ENCODE measurements at places on chromosomes 2 and 18.

DNA sequence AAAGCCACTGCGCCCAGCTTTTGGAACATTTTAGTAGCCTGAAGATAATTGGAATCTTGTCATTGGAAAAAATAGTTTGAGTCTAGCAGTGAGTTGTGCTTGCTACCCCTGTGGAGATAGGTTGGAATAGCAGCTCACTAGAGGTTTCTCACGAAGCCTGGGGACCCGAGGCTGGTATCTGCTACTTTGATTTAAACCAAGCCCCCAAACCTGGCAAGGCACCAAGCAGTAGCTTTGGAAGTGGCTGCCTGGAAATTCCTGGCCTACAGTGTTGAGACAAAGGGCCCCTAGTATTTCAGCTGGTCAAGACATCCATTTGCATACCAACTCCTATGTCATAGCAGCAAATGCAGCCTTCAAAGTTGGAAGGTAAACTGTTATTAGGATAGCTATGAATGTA lies 42.1 kb downstream of the NOP58 start:
- no peak for DNase-seq

GRCh38 chr2:203583701-203584100 lies 48.6 kb upstream of the RAPH1 start:
- DNase-seq = no peak

DNA sequence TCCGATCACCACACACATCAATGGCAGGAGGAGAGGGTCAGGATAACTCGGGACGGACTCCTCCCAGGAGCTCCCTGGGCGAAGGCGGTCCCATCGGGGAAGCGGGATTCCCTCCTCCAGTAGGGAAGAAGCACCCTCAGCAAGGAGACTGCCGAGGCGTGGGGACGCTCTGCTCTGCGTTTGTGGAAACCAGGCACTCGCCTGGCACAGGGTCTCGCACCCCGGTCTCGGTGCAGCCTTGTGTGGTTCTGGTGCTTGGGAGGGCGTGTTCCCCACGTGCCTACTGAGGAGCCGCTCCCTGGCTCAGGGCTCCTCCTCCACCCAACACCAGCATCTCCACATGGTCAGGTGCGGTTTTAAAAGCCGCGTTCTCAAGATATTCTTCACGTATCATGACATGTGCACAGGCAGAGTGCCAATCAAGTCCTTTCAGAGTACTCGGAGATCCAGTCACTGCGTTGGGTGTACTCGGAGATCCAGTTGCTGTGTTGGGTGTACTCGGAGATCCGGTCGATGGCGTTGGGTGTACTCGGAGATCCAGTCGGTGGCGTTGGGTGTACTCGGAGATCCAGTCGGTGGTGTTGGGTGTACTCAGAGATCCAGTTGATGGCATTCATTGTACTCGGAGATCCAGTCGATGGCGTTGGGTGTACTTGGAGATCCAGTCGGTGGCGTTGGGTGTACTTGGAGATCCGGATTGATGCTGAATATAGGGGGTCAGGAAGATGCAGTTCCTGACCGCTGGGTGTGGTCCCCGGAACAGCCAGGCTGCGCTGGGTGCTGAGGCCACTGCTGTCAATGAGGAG lies 117.5 kb downstream of the RTP5 start:
- no peak for DNase-seq

DNA sequence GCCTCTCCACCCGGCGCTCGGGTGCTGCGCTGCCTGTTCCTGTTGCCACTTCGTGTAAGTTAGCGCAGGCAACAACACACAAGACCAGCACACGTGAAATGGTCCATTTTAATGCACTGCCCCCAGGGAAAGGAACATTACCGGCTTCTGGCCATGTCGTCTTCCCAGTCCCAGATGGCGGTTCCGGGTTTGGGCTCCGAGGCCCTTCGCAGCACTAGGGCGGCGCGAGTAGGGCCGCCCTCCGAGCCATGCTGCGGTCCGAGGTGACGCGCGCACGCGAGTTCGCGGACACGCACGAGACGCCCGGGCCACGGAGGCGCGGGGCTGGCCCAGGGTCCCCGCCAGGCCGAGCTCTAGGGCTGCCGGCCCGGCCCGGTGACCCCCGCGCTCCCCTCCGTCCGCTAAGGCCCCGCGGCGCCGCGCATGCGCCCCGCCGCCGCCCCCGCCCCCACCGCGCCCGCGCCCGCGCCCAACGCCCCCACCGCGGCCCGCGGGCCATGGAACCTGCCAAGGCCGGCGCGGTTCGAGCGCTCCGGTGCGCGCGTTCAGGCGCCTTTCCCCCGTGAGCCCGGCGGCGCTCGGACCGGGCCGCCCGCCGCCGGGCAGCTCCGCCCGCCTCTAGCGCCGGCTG lies 367 bp upstream of the ZNF236 start:
- DNase-seq = peak; percentile 50

DNA sequence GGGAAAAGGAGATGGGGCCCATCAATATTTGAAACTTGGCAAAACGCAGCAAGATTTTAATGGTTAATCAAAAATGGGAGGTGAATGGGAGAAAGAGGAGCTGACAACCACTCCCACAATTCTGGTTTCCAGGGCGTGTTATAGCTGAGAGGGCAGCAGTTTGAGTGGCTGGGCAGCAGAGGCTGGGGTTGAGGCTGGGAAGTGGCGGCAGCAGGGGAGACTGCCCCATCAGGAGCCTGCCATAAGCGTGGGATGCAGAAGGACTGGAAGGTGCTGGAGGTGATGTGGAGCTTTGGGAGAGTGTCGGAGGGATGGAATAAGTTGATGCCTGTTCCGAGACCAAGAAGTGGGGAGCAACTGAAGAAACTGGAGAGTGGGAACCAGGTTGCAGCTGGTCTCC lies 48.9 kb upstream of the SH3RF3 start:
- DNase-seq = no peak

- no peak for DNase-seq
Measured at GRCh38 chr18:8208716-8209115, 400.5 kb upstream of the RAB12 start.

GRCh38 chr18:45783097-45784075 lies 42.1 kb upstream of the SIGLEC15 start:
- no peak for DNase-seq

- DNase-seq = no peak
Measured at GRCh38 chr18:57095884-57096283, 51.0 kb upstream of the BOD1L2 start.

- no peak for DNase-seq
Measured at GRCh38 chr18:74834424-74835309, 237.0 kb downstream of the ZNF407 start.

GRCh38 chr18:45528712-45529336 lies 86.5 kb upstream of the SLC14A2 start:
- DNase-seq = no peak

DNA sequence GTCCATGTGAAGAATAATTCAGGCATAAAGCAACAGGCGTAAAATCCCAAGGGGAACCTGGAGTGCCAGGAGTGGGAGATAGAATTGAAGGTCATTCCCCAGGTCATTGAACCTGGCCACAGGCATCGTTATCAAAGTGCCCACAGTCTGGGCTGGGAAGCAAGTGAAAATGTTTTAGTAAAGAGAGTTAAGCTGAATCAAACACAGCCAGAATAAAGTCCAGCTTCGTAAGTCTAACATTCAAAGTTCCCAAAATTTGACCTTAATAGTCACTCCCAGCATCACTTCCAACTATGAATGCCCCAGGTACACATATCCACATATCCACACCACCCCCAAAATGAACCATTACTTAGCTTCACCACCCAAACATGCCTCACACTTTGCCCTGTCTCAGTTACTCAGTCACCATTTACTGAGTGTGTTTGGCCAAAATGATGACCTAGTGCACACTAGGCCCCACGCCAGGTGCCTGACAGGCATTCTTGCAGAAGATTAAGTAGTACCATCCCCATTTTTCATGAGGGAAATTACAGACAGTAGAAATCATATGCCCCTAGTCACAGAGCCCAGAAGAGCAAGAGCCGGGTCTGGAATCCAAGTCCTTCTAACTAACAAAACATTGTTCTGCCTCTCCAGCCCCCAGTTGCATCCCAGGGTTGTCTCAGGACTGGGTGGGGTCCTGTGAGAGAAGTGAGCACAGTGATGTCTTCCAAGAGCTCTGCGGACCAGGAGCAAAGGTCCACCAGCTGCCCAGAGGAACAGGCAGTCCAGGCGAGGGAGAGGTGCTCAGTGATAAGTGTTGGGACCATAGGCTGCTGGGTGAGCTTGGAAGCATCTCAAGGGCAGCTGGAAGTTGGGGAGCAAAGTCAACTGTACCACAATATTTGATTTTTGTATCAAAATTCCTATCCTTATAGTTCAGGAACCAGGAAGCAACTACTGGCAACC lies 65.2 kb upstream of the MYCN start:
- no peak for DNase-seq

DNA sequence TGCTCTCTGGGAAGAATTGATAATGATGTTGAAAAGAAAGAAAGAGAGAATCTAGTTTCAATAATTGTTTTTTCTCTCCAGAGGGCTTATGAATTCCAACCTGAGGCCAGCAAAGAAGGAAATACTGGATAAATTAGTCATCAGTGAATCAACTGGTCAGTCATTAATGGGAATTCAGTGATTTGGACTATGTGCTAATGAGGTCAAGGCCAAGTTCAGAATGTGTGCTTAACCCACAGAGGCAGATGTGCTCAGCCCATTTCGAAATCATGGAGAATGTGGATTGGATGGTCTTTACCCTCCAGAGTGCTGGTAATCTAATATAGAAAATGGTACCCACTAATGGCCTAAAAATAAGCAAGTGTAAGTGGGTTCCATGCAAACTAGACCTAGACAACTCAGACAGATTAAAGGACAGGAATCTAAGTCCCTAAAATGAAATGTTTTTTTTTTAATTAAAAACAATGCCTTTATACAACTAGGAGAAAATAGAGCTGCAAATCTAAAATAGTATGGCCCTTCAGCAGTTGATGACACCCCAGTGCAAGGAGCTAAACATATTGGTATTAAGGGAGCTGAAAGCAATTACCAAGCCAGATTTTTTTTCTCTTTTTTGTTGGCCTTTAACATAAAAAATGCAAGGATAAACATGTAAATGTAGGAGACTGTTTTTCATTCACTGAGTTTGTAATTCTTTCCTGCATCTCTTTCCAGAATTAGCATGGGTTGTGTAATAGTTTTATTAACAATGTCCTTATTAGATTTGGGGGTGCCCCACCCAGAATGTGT lies 296.9 kb downstream of the SATB2 start:
- no peak for DNase-seq

GRCh38 chr2:224377751-224378700 lies 23.9 kb downstream of the FAM124B start:
- no peak for DNase-seq

DNA sequence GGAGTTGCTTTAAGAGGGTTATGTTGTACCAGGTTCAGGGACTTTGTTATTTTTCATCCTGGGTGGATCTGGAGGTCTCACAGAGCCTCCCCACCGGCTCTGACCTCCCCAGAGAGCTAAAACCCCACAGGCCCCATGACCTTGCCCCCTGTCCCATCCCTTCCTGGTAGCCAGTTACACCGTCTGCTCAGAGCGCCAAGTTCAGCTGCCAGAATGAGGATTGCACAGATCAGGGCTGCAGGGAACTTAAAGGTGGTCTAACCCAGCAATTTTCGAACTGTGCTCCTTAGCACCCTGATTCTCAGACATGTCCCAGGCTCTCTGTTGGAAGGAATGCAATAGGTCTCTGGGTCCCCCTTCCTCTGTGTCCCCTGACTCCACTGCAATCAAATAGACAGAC lies 32.1 kb downstream of the ATOH8 start:
- DNase-seq = no peak

DNA sequence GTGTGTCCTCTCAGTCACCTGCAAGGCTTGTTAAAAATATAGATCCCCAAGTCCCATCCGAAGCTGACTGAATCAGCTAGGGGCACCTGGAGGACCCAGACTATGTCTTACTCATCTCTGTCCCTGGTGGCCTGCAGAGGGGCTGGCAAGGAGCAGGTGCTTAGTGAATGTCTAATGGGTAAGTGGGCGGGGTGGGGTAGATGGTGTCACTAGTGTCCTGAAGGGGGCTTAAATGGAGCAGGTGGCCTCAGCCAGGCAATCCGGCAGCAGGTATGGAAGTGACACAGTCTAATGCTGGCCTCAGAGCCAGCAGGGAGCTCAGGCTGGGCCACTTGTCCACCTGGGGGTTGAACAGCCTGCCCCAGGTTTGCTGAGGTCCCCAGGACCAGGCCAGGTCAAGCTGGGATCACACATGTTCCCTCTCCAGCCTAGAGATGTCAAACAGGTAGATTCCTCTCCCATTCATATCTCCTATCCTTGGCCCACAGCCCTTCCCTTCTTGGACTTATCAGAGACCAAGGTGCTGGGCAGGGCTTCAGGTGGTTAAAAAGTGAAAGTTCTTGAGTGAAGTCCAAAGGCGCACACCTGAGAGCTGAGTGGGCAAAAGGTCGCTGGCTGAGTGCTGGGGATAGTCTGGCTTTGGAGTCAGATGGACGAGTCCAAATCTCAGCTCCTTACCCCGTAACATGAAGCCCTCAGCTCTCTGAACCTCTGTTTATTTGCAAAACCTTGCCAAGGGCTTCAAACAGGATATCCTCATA lies 1.7 kb downstream of the STEAP3 start:
- no peak for DNase-seq

DNA sequence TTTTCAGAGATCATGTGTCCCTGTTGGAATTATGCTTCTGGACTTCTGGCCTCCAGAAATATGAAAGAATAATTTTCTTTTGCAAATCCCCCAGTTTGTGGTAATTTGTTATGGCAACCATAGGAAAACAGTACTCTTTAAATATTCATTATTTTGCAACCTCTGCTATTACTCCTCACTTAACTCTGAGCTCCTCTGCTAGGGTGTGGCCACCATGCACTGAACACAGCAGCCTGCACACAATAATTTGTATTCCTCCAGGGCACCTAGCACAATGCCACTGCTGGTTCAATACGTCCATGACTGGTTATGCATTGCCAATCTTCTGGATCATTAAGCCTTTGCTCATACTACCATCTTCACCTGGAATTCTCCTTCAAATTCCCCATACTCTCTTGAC lies 232.0 kb downstream of the CNTNAP5 start:
- no peak for DNase-seq

- no peak for DNase-seq
Measured at GRCh38 chr2:239443666-239444567, 43.1 kb upstream of the HDAC4 start.

DNA sequence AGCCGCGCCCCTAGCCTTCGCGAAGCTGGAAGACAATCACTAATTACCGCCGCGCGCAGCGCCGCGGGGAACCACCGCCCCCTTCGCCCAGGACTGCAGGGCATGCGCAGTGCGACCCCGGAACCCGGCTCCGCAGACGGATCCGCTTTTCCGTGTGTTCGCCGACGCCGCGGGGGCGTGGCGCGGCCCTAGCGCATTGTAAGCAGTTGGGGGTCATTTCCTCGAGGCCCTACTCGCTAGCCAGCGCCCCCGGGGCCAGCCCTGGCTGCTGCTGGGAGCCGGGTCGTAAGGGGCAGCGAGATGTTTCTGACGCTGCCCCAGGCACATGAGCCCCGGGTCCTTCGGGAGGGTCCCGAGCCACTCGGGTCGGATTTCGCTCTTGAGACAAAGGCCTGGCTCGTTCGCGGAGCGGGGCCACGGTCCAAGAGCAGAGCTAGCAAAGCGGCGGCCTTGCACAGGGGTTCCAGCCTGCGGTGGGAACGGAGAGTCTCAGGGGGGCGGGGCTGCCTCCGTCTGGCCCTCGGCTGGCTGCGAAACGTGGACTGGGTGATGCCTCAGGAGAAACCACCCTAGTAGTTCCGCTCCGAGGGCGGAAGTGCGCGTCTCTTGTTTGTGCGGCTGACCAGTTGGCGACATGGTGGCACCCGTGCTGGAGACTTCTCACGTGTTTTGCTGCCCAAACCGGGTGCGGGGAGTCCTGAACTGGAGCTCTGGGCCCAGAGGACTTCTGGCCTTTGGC lies at the start of the genes ELP2 and SLC39A6:
ELP2 (plus strand) TSS at position 600 of the 739 bp plus-strand sequence; CDS start at position 635, 35 bp downstream.
SLC39A6 (minus strand) TSS at position 41 of the 739 bp plus-strand sequence. CDS start 2,333 bp downstream, outside the sequence.
- peak; percentile 91 for DNase-seq

Data from activated CD4-positive, CD25-positive, alpha-beta regulatory T cell (primary cell).